Activated CD8-positive, alpha-beta memory T cell treated with anti-CD3 and anti-CD28 coated beads for 24 hours (primary cell): ENCODE measurements at places on chromosomes 7 and 10.
A peak's percentile ranks its signal among the peaks of the same experiment; 100 is the strongest.

- DNase-seq, result no peak
These were observed 11.3 kb upstream of the MPP7 start for GRCh38 chr10:28314211-28314610.

DNA sequence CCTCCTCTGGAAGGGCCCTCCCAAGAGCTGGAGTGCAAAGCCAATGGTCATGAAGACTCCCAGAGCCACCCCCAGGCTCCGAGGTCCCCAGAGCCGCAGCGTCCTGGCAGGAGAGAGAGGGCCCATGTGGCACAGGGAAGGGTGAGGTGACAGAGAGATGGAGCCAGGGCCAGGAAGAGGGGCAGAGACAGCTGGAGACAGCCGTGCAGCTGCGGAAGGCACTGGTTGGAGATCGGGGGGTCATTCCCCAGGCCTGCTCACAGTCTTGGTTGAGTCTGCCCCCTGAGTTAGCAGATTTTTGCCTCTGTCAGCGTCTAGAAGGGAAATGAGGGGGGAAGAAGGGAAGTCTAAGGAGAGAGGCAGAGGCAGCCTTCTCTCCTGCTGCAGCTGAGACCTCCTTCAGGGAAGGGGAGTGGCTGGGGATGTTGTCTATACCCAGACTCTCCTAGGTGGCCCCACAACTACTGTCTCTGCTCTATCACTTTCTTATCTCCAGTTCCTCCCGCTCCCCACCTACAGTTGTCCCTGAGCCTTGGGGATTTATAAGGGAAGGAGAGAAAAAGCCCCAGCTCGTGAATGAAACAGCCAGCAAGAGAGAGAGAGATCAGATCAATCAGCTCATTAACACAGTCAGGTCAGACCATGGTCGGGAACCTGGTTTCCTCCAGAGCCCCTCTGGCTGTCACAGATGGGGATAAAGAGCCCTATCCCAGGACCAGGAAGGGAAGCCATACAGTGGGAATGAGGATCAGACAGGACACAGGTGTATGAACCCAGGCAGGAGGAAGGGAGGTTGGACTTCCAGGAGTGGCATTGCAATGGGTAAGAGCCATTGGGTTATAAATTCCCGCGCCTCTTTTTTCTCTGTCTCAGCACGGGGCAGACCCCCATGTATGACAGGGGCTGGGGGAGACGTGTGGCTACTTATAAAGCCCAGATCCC is 1.2 kb downstream of the GAL3ST4 start:
- no peak for DNase-seq

DNA sequence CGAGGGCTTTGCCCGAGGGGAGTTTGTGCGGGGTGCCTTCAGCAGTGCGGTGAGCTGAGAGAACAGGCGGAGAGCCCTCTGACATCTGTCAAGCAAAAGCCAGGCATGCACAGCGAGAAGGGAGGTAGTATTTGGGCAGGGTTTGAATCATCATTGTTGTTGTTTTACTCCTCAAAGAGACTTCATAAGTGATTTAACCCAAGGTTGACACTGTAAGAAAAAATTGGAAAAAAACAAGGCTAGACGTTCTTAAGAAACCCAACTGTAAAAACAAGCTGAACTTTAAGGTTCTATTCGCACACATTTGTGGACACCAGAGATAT is 1.3 kb downstream of the ADAM22 start:
- DNase-seq, result no peak

- no peak for DNase-seq
These were observed 22.2 kb upstream of the BAIAP2L1 start for GRCh38 chr7:98423043-98423442.

GRCh38 chr7:155357573-155358041 is 59.9 kb downstream of the INSIG1 start:
- no peak for DNase-seq

DNA sequence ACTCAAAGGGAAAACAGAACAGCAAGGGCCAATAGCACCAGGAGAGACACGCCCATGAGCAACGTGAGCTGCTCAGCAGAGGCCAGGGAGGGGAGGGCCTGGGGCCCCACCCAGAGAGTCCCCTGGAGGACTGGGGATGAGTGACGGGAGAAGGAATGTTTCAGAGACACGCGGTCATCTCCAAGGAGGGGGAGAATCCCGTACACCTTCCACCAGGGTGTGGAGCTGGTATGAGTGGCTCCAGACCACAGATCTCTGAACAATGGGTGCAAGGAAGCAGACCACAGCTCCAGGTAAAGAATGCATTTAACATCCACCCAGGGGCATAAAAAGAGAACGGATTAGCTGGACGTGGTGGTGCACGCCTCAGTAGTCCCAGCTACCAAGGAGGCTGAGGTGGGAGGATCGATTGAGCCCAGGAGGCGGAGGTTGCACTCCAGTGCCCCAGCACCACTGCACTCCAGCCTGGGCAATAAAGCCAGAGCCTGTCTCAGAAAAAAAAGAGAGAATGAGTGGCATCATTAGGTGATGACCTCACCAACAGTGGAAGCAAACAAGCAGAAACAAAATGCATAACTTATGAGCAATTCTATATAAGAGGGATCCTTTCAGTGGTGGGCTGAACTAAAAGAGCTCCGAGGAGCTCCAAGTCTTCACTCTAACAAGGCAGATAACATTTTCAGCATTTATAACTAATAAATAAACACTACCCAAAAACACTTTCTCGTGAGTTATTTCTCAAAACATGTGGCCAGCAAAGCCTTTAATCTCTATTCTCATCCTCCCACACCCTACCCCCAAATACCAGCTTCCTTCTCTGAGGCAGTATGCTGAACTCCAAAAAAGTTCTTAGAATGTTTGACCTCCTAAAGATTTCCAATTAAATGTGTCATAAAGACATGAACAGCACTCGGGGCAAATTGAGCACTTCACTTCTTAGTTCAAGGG is 12.5 kb downstream of the PSAP start:
- no peak for DNase-seq

- DNase-seq, result no peak
These were observed 55.9 kb downstream of the FAM241B start for GRCh38 chr10:69685802-69686585.

- no peak for DNase-seq
These were observed 384.4 kb downstream of the TCERG1L start for GRCh38 chr10:130927157-130927556.

GRCh38 chr10:125116652-125117310 is 43.6 kb downstream of the CTBP2 start:
- no peak for DNase-seq

DNA sequence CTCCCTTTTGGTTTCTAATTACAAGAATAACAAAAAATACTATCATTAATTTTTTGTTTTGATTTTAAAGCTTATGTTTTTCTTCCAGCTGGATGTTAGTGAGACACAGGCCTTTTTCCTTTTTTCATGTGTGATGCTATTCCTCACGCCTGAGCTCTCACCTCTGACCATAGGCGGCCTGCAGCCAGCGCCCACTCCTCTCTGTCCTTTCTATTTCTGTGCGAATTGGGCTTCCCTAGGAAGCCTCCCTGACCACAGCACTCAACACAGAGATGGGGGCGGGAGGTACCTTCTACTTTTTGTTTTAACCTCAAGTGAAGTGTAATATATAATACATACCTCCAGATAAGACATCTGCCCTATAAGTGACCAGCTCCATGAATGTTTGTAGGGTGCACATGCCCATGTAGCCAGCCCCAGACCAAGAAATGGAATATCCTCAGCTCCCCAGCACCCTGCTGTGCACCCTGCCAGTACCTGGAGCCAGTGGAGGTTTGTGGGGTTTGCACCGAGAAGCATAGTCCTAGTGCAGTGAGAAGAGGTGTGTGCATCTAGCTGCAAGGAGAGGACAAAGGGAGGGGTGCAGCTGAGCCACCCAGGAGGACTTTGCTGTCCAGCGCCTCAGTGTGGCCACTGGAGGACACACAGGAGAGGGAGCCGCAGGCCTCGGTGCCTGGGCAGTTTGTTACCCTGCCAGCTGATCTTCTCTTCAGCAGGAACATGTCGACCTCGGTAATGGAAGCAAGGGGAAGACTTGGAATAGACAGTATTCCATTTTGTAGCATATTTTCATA is 38.5 kb downstream of the BNIP3 start:
- no peak for DNase-seq

DNA sequence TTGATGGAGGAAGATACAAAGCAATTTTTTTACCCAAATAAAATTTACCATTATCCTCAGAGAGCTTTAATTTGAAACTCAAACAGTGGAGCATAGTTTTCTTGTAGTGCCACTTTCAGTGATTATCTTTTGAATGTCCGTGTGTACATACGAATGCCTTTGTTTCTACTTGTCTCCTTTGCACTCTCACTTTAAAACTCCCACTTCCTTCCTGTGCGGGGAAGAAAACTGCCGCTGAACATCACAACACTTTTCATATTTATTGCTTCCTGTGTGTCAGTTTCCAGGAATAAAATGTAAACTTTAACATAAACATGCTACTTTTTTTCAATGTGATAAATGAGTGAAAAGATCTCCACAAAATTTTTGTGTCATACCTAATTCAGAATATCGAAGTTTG is 102.4 kb downstream of the SEMA3A start:
- no peak for DNase-seq

- DNase-seq, result no peak
These were observed 649.4 kb downstream of the SUGCT start for GRCh38 chr7:40784176-40784575.

- no peak for DNase-seq
These were observed 22.7 kb downstream of the ENTPD7 start for GRCh38 chr10:99682032-99682431.

DNA sequence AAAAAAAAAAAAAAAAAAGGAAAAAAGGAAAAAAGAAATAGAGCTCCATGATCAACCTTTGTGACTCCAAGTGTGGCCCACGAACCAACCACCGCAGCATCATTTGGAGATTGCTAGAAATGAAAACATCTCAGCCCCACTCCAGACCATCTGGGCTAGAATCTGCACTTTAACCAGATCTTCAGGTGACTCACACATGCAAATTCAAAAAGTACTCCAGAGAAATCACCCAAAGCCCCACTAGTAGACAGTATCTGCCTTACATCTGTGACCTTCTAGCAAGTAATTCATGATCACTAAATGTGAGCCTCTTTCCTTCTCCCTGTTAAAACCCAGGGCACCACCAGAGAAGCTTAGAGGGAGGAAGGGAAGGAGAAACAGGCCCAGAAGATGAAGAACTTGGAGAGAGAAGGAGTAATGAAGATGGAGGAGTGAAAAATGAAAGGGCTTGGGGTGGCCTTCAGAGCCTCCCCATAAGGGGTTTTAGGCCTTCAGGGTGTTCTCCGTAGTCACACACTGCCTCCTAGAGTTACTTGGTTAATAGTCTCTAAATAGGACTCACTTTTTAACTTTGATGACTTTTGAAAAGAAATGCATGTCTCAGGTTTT is 94.0 kb downstream of the SLC37A3 start:
- peak; percentile 59 for DNase-seq

- no peak for DNase-seq
These were observed 127.9 kb upstream of the STK17A start for GRCh38 chr7:43454936-43455518.

GRCh38 chr10:22619101-22619500 is 95.3 kb downstream of the PIP4K2A start:
- no peak for DNase-seq

- DNase-seq, result no peak
These were observed 335.2 kb upstream of the NPSR1 start for GRCh38 chr7:34322841-34323240.

DNA sequence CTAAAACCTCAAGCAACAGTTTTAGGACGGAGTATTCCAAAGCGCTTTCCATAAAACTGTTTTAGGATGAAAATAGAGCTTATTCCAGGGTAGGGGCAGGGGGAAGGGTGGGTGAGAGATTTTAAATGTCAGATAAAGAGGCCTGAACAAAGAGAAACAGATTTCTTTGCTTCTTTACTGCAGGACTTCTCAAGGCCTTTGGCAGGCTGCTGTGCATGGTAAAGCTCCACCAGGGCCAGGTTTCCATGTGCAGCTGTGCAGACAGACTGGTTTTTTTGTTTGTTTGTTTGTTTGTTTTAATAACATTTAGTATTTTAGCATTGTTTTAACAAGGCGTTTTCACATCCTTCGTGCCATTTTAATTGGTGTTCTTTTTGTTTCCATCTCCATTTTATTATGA is 26.3 kb downstream of the HECW1 start:
- DNase-seq, result no peak

DNA sequence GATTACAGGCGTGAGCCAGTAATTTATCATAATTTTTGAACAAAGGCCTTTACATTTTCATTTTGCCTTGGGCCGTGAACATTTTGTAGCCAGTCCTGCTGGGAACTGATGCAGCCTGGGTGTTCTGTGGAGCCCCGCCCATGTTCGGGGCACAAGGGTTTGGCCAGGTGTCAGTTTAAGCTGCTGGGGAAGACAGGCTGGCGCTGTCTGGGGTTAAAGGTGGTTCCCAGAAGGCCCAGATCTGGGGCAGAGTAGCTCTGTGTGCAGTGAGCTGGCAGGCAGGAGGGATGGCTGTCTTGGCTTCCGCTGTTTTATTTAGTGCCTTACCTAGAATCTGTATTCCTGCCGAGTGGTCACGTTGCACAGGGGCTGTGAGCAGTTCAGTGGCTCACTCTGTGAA is 50.2 kb downstream of the DOCK1 start:
- no peak for DNase-seq

DNA sequence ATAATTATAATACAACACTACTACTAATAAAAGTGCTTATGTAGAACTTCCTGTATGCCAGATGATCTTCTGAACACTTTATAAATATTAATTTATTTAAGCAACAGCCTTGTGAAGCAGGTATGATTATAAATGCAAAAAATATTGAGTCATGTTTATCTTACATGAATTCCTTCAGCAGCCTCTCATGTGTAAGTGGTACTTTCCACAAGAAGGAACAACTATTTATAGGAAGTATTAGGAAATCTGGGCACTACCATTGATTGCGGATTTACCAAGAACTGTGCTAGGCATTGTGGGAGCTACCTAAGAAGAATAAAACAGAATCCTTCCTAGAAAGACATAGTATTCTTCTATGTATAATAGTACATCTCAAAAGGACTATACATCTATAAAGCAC is 10.7 kb upstream of the STEAP4 start:
- DNase-seq, result no peak

- DNase-seq, result no peak
These were observed 61.4 kb upstream of the PPP1R3C start for GRCh38 chr10:91694170-91694794.

DNA sequence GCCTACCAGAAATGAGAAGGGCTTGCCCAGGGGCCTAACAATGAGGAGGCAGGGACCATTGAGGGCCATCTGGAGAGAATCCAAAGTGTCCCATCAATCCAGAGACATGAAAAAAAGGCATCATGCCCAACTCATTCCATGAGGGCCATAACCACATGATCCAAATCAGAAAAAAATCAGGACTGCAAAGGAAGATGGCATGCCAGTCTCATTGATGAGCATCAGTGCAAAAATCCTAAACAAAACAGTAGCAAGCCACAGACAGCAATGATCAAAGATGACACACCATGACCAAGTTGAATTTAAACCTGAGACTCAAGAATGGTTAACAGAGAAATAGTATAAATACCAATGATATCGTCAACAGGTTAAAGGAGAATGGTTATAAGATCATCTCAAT is 7.0 kb upstream of the CYP3A4 start:
- no peak for DNase-seq
